ENCODE measurements at places on chromosomes 4 and X.

GRCh38 chr4:869776-870175 lies 43.8 kb upstream of the CPLX1 start:
- no peak for DNase-seq

DNA sequence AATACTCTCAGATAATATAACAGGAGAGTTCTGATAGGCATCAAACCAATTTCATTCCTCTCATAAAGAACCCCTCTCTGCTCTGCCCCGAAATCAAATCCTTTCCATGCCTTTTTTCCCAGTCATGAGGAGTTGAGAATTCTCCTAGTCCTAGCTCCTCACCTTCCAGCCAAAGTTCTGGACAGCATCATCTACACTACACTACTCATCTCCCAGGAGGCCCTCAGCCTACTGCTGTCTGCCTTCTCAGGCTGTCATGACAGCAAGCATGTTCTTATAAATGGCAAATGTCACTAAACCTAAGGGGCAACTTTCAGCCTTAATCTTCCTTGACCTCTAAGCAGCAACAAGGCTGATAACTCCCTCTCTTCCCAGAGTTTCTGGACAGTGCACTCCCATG lies 26.6 kb downstream of the MAPK10 start:
- DNase-seq, result no peak

- no peak for DNase-seq
These were observed 12.0 kb downstream of the PDLIM5 start for GRCh38 chr4:94463771-94464170.

DNA sequence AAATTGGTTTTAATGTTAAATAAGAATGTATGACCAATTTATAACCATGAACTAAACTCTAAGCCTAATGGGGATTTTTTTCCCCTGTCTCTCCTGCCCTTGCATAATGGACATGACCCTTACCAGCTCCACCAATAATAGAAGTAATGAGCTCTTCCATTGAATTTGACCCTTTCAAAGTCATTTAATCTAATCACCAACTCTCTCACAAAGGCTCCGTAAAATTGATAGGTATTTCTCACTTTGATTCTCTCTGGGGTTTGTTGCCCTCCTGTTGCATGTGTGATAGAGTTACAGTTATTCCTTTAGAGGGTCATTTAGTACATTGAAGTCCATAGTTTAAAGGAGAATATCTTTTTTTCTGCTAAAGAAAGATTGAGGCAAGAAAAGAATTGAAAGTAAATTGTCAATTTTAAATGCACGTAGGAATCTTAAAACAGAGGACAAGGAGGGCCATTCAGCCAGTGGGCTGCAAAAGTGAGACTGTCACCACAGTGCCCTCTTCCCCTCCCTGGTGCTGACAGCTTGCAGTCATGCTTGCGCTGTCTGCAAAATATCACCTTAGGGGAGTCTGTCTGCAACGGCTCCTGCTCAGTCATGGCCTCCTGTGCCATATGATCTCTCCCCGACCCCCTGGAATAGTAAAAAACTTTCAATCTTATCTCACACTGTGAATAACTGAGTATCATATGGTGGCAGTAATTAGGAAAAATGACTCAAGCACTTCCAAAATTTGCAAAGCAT lies 307.5 kb upstream of the GNPDA2 start:
- DNase-seq, result no peak

DNA sequence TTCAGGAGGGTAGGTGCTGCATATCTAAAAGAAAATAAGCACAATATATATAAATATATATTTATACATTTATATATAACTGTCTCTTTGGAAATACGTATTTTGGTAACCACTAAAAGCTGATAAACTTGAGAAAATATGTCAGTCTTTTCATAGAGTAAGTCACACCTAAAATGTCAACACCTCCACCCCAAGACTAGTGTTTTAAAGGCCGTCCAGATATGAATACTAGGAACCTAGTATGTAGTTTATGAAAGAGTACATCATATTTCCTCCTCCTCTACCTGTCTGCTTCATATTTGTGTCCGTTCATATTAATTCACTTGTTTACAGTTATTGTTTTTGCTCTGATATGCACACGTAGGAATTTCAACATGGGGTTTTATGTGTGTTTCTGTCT lies 45.2 kb downstream of the MTMR8 start:
- DNase-seq, result no peak

DNA sequence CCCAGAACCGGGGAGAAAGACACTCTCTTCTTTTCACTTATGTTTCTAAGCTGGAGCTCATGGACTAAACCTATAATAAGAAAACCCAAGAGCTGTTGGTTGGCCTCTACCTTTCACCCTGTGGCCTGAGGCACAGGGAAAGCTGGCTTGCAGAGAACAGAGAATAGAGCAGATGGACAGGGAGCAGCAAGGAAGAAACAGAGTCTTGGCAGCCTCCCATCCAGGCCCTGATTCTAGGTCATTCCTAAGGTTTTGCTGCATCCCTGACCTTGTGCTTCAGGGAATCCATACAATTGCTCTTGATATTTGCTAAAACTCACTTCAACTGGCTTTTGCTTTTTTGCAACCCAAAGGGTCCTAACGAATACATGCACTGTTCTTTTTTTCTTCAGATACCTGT lies 87.8 kb downstream of the SMIM20 start:
- no peak for DNase-seq

DNA sequence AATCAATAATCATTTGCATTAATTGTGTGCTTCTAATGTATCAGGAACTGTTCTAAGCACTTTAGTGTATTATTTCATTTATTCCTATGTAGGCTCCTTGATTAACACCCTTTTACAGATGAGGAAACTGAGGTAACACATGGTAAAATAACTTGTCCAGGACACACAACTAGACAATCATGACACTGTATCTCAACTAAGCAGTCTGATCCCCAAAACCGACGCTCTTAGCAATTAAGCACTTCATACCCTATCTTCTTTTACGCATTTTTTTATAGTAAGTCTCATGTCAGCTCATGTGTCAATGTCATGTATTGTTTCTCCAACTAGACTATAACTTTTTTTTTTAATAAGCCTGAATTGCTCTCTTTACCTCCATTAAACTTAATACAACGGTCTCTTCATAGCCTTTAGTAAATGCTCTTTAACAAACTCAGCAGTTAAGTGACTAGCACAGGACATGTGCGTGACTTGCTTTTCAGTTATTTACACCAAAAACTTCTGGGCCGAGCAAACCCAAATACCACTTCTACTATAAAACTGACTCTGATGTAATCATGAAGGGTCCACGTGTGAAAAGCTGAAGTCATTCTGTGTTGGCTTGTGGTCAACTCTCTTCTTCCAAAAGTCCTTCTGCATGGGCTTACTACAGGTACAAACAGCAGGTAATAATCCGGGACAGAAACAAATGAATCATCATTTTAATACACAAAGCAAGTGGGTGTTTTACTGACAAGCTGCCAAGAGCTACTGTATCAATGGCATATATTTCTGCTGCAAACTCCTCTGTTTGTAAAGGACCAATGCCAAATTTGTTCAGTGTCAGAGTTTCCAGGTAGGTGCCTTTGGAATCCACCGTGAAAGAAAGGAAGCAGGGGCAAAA lies 7.9 kb upstream of the AMBN start:
- DNase-seq, result no peak

GRCh38 chr4:77117721-77118120 lies 39.3 kb upstream of the CCNG2 start:
- DNase-seq, result no peak

DNA sequence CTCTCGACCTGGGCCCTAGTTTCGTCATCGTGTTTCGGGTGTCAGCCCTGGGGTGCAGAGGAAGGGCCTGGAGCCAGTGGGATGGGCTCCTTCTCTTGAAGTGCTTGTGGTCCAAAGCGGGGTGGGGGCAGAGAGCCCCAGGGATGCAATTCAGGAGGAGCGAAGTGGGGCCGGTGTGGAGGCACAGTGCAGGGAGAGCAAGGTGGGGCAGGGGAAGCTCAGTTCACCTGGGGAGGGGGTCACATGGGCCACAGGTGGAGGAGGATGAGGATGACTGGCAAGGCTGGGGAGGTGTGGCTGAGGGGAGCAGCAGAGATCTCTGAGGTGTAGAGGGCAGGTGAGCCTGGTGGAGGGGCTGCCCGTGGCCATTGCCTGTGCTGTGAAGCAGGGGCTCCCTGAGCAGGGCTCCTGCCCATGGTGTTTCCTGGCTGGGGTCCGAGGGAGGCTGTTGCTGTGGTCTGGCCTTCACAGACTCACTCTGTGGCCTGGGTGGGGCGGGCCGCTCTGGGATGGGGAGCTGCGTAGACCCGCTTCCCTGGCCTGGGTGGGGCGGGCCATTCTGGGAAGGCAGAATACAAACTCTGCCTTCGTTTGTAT lies 6.9 kb downstream of the SORCS2 start:
- no peak for DNase-seq

DNA sequence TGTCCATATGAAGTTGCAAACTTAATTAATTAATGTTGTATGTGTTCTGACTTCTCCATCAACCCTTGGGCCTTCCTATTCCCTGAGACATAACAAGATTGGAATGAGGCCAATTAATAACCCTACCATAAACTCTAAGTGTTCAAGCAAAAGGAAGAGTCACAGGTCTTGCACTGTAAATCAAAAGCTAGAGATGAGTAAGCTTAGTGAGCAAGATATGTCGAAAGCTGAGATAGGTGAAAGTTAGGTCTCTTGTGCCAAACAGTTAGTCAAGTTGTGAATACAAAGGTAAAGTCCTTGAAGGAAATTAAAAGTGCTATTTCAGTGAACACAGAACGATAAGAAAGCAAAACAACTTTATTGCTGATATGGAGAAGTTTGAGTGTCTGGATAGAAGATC lies 58.2 kb upstream of the GPRIN3 start:
- no peak for DNase-seq

DNA sequence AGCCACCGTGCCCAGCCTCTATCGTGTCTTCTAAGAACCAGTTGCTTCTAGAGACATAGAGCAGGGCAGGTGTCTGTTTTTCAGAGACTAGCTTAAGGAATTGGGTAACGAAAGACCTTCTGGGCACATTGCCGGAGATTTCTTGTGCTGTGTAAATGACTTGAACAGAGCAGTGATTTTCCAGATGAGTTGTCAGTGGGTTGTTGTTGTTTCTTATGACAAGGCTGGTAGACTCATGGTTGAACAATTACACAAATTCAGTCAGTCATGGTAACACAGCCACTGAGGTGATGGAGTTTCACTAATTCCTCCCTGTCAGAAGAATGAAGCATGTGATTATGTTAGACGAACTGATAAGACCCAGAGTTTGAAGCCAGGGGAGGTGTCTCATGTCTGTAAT lies 20.5 kb upstream of the DDX3X start:
- DNase-seq, result peak; percentile 71

DNA sequence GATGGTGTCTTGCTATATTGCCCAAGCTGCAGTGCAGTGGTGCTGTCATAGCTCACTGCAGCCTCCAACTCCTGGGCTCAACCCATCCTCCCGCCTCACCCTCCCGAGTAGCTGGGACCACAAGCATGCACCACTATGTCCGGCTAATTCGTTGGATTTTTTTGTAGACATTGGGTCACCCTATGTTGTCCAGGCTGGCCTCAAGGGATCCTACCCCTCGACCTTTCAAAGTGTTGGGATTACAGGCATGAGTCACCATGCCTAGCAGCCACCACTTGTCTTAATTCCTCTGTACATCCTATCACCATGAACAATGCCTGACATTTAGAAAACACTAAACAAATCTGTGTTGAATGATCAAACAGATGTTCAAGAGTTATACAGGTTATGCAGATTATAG lies 76.7 kb downstream of the NLGN4X start:
- DNase-seq, result no peak

- DNase-seq, result no peak
These were observed 30.6 kb downstream of the HOPX start for GRCh38 chr4:56650262-56651055.

DNA sequence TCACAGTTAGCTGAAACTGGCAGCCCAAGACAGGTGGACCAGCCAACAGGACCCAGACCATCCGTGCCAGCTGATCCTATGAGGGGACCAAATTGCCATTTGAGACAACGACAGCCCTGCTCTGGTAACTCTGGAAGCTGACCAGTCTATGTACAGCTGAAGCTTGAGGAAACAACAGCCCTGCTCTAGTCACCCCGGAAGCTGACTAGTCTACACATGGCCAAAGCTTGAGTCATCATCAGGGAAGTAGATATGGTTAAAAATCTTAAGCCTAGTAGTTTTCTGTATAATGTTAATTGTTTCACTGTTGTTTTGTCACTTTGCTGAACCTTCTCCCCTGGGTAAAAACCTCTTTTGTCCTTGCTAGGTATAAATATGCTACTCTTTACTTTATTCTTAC lies 905.4 kb upstream of the NDST4 start:
- DNase-seq, result no peak

GRCh38 chr4:110527156-110527555 lies 51.2 kb downstream of the ENPEP start:
- no peak for DNase-seq

DNA sequence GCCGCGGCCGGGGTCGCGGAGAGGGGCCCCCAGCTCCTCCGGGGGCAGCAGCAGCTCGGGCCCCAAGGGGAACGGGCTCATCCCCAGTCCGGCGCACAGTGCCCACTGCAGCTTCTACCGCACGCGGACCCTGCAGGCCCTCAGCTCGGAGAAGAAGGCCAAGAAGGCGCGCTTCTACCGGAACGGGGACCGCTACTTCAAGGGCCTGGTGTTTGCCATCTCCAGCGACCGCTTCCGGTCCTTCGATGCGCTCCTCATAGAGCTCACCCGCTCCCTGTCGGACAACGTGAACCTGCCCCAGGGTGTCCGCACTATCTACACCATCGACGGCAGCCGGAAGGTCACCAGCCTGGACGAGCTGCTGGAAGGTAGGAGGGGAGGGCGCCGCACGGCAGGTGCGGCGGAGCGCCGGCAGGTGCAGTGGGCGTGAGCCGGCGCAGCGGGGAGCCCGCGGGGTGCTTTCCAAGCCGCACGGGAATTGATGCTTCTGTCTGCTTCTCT lies 886 bp downstream of the DCLK2 start:
- DNase-seq, result no peak

- DNase-seq, result no peak
These were observed 3.6 kb upstream of the SLC9A6 start for GRCh38 chrX:135981668-135982067.

- DNase-seq, result no peak
These were observed 177.1 kb upstream of the LCORL start for GRCh38 chr4:18198653-18199052.

DNA sequence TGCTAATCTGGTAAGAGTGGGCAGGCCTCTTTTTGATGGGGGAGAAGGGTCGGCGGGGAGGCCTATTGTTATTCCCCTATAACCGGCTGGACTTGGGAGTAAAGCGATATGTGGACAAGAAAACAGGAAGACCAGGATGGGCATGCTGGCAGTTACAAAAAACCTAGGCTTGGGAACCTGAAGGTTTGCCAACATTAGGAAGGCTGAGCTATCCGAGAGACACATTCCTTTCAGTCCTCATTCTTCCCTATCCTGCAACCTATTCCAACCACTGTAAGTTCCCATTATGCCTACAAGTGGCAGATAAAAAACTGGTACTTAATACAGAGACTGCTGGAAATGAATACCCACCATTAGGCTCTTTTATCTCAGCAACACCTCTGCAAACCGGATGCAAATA lies 32.4 kb upstream of the CT47C1 start:
- no peak for DNase-seq

DNA sequence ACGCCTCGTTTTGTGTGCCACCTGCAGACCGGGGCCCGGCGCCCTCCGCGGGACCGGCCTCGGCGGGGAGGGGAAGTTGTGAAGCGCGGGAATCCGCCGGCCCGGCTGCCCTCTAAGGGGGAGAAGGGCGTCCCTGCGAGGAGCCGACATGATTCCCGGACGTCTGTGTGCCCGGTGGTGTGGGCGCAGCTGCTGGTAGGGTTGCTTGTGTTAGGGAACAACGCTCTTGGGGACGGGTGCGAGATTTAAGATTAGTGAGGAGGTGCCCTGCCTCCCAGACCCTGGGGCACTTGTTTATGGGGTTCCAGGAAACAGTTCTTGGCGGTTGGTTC lies 627 bp downstream of the CDKN2AIP start:
- DNase-seq, result no peak

- no peak for DNase-seq
These were observed 88.6 kb downstream of the TSPAN7 start for GRCh38 chrX:38649674-38650647.

Measured in AG09309 (cell line).